ENCODE measurements at places on chromosomes 1 and 21.

GRCh38 chr1:25042331-25043227 lies 112.5 kb upstream of the RUNX3 start:
- DNase-seq = no peak

- DNase-seq = no peak
Observed at GRCh38 chr1:18175051-18175450, 67.5 kb downstream of the IGSF21 start.

DNA sequence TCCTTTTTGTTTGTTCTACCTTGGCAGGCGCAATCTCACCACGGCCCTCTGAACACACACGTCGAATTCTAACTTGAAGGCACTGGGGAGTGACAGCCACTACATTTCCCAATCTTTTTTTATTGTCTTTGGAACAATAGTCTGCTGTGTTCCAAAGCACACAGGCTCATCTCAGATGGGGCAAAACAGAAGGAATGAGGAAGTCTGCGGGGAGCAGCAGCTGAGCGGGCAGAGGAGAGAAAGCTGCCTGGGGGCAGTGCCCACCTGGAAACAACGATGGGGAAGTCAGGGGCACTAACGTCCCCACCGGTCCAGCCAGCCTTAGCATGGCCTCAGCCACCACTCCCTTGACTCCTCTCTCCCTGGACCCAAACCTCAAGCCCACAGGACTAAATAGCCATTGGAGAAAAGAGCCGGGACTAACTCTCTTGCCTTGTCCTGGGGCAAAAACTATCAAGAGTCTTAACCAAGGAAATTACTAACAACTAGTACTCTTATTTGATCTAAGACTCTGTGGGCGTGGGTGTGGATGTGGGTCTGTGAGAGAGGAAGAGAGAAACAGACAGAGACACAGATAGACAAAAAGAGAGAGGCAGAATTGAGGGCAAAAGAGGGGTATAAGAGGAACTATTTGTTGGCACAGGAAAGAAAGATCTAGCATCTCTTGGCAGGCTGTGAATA lies 34.2 kb downstream of the SYF2 start:
- no peak for DNase-seq

DNA sequence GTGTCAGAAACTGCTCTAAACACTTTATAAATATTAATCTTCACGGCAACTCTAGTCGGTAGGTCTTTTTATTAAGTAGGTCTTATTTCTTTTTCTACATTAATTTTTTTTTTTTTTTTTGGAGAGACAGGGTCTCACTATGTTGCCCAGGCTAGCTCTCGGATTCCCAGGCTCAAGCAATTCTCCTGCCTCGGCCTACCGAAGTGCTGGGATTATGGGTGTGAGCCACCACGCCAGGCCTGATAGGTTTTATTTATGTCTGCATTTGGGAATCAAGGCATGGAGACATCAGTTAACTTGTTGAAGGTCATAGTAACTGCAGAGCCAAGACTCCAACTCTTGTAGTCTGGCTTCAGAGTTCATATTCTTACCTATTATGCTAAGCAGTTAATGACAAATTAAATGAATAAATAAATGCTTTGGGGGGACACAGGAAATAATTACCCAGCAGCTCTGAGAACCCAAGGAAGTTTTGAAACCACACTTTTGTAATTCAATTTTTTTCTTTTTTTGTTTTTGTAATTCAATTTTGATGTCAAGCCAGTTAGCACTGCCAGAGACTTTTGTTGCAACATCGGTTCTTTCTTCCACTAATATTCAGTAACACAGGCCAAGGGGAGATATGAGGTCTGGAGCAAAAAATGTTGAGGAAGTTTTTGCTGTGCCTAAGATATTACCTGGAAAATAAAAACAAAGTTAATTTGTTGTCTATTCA lies 9.4 kb upstream of the UAP1 start:
- no peak for DNase-seq

- DNase-seq = no peak
Observed at GRCh38 chr1:206011057-206011456, 7.9 kb upstream of the RAB7B start.

GRCh38 chr1:82343381-82343780 lies 542.6 kb downstream of the ADGRL2 start:
- DNase-seq = no peak

GRCh38 chr1:14149431-14149830 lies 449.1 kb upstream of the KAZN start:
- no peak for DNase-seq

DNA sequence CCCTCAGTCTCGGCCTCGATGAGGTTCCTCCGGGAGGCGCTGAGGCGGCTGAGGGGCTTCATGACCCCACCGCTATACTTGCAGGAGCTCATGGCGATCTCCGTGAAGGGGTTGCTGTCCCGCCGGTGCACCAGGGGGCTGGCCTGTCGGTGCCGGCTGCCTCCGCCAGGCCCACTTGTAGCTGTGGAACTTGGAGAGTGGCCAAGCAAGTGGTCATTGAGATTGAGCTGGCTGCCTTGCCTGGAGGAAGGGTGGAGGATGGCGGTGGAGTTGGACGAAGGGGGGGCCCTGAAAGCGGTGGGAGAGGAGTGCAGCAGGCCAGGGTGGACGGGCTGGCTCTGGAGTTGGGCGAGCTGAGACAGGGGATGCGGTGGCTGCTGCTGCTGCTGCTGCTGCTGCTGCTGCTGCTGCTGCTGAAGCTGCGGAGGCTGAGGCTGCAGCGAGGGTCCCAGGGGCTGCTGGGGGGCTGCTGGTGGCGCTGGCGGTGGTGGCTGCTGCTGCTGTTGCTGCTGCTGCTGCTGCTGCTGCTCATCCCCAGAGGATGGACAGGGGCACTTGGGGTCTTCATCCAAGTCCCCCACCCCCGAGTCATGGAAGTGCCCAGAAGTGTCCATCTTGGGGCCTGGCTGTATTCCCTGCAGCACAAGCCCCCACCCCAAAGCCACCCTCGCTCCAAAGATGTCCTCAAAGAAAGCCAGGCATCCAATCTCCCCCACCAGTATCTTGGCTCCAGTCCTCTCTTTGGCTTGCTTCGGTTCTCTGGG lies 548 bp downstream of the KCNN3 start:
- no peak for DNase-seq

DNA sequence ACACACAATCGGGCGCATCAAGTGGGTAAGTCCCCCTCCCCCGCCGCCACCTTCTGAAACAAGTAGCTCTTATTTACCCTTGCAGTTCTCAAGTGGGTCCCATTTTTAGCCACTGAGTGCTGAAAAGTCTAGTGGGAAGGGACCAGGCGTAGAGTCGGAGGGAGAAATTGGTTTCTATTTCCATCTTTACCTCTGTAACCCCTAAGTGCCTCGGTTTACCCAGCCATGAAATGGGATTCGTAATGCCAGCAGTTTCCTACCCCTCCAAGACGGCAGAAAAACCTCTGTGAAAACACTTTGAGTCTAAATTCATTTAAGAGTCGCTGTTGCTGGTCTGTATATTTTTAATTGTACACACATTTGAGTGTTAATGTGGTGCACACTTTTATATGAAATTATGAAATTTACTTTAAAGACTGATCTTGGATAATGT lies 928 bp downstream of the TLCD4 start:
- DNase-seq = peak; percentile 5

DNA sequence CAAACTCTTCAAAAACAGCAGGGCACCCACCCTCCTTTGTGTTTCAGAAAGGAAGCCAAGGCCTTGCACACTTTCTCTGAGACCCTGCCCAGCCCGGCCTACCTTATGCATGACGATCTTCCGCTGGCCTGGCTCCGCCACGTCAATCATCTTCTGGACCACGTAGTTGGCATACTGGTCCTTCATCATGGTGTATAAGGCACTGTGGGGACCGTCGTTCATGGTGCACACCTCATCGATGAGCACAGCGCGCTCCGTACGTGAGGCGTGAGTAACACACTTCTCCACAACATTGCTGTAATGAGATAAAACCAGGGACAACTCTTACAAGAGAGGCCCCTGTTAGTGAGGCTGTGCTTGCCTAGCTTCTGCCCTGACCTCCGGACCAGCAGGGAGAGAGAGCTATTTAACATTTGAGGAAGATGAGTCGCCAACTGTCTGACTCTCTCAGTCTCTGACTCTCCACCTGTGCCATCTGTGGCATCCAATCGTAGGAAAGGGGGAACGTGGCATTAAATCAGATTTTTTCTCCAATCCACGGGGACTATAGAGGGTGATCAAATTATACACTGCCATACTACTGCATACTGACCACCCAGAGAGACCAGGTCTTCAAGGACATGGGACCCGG lies 28.1 kb upstream of the SDC3 start:
- no peak for DNase-seq

- DNase-seq = no peak
Observed at GRCh38 chr21:37700641-37701202, 215.5 kb downstream of the KCNJ6 start.

DNA sequence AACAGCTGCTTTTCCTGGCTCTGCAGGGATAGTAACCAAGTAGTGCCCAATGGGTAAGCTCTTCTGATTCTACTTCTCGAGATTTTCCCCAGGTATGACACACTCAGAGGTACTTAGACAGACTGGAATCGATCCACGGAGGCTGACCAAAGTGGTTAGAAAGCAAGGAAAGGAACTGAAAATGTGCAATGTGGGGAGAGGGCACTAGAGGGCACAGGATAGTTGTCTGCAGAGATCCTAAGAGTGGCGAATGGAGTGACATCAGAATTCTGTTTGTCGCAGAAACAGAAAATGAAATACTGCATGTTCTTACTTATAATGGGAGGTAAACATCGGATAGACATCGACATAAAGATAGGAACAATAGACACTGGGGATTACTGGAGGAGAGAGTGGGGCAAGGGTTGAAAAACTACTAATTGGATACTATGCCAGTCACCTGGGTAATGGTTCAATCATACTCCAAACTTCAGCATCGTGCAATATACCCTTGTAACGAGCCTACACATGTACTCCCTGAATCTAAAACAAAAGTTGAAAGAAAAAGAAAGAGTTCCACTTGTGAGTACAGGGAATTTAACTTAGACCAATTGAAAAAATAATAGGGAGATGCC lies 23.3 kb downstream of the CYP2J2 start:
- DNase-seq = no peak

All from activated T-cell treated with anti-CD3 and anti-CD28 coated beads, Interleukin-2, amount 50 U/mL, for 4 hours (primary cell).